ENCODE measurements at places on chromosomes 4 and X.

- DNase-seq: no peak
Measured at GRCh38 chrX:44667771-44668170, 125.1 kb upstream of the FUNDC1 start.

GRCh38 chr4:154082760-154083535 is 294.1 kb upstream of the SFRP2 start:
- DNase-seq: no peak

DNA sequence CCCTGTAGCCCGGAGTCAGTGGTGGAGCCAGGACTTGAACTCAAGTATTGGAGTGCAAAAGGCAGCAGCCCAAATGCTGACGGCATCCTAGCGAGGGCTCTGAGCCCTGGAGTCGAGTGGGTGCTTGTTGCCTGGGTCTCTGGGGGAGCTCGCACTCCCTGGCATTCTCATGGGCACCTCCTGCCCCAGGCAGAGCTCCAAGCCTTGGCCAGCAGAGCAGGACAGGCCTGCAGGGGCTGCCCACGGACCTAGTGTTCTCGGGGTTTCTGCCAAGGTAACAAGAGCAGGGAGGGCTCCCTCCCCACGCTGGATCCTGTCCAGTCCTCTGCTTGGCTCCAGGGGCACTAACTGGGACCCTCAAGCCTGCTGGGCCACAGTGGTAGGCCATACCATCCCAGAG is 17.6 kb upstream of the WFS1 start:
- no peak for DNase-seq

- no peak for DNase-seq
Measured at GRCh38 chrX:18964026-18964425, 19.9 kb downstream of the PHKA2 start.

GRCh38 chr4:57136281-57136680 is 26.1 kb upstream of the IGFBP7 start:
- no peak for DNase-seq

GRCh38 chrX:124151195-124151594 is 181.3 kb upstream of the TEX13D start:
- no peak for DNase-seq

GRCh38 chrX:136525738-136526606 is 6.0 kb upstream of the VGLL1 start:
- DNase-seq: peak; percentile 76

DNA sequence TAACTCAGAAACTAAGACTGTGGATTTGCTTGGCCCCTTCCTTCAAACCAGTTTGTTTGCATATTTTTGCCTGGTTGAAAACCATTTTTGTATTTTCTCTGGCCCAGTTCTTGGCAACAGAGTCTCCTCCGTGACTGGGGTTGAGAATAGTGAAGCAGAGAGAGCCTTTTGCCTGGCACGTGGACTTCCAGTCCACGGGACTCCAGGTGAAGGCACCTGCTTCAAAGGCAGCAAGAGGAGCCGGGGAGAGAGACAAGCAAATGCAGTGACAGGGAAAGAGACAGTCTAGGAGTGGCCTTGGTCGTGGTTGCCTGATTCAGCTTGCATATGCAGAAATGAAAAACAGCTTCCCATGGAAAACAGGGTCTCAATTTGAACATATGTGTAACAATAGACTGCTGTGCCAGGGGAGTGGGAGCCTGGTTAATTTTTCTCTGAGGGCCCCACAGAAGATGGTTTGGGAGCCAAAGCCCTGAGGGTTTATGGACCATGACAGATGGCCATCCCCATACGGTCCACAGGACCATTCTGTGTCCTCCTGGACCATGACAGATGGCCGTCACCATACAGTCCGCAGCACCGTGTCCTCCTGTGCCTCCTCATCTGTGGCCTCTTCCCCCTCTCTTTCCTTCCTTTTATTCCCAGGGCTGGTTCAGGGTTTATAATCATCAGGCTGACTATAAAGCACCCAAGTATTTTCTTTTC is 272.2 kb upstream of the RASGEF1B start:
- DNase-seq: no peak

DNA sequence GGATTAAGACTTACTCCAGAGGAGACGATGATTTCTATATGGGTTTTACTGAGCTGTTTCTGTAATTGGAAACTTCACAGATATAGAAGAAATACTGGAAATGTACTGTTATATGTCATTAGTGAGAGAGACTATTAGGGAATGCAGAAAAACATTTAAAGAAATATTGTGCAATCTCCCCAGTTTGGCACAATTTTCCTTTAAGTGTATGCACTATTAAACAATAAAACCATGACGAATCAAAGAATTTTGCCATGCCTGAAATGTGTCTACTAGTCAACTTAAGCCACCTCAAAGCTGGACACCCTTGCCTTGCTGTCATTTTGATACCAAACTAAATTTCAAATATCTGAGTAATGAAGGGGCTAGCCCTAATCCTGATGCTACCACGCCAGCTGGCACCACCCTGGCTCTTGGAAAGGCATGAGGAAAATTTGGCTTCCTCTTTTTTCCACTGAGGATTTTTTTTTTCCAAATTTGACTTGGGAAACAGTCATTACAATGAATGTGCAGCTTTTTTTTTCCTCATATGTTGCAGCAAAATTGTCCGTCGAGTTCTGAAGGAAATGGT is 36.1 kb downstream of the MTTP start:
- DNase-seq: peak; percentile 42

GRCh38 chr4:83556006-83556707 is 20.2 kb downstream of the GPAT3 start:
- DNase-seq: no peak

GRCh38 chr4:71559957-71560571 is 221.2 kb downstream of the SLC4A4 start:
- DNase-seq: no peak

GRCh38 chr4:87015416-87015815 is 80.6 kb downstream of the AFF1 start:
- DNase-seq: no peak

GRCh38 chr4:94561249-94562024 is 109.7 kb downstream of the PDLIM5 start:
- DNase-seq: no peak

GRCh38 chr4:56247646-56248045 is 139.6 kb downstream of the AASDH start:
- no peak for DNase-seq

GRCh38 chr4:185235843-185236503 is 26.6 kb downstream of the SNX25 start:
- DNase-seq: no peak

DNA sequence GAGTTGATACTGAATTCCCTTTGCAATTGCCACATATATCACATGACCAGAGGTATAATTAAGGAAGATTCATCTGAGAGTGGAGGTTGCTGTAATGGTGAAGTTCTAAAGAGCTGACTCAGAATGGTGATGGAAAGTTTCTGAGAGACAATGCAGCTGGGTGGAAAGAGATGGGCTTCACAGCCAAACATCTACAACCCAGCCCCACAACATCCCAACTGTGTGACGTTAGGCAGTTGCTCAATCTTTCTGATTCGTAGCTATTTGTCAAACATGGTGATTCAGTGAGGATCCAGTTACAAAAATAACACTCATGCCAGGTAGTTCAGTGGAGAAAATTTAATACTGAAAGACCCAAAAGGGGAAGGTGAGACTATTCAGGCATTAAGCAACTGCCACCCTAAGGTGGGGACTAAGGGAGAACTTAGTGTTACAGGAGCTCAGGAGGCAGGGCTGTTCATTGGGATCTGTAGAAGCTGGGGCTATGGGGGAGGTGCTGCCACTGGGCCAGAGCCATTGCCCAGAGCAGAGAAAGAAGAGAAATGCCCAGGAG is 6.9 kb upstream of the AFF1 start:
- no peak for DNase-seq

GRCh38 chr4:186709517-186709916 is 14.1 kb downstream of the FAT1 start:
- no peak for DNase-seq

- no peak for DNase-seq
Measured at GRCh38 chr4:151627491-151627890, 133.3 kb downstream of the GATB start.

All from right forelimb (tissue), 1 donor.